ENCODE measurements at places on chromosomes 4 and X.

- no peaks in the 10 kb centered on the region for H3K27me3 ChIP-seq
- no peak overlapping the region for H3K27ac ChIP-seq
- no peaks in the 10 kb centered on the region for H3K36me3 ChIP-seq
- no peak overlapping the region for H3K4me3 ChIP-seq
Measured at GRCh38 chr4:176034499-176034898, 31.1 kb upstream of the WDR17 start.

DNA sequence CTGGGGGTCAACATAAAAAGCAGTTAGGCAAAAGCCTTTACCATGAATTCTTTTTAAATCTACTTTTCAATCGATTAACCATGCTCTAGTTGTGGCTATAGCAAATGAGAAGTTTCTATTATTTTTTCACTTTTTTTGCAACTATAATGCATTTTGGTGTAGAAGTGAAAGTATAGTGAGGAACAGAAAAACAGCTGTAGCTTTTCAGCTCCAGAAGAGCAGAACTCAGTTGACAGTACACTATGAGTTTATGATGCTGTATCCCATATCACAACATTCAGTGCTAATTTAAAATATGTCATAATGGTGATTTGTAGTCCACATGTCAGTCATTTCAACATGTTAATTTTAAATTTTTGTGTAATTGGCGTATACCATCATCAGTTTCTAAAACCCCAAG is 8.7 kb upstream of the MUC7 start:
- no peak for DNase-seq
- no peak overlapping the region for H3K4me3 ChIP-seq
- no peaks in the 10 kb centered on the region for H3K4me1 ChIP-seq
- no peak overlapping the region for H3K27ac ChIP-seq

DNA sequence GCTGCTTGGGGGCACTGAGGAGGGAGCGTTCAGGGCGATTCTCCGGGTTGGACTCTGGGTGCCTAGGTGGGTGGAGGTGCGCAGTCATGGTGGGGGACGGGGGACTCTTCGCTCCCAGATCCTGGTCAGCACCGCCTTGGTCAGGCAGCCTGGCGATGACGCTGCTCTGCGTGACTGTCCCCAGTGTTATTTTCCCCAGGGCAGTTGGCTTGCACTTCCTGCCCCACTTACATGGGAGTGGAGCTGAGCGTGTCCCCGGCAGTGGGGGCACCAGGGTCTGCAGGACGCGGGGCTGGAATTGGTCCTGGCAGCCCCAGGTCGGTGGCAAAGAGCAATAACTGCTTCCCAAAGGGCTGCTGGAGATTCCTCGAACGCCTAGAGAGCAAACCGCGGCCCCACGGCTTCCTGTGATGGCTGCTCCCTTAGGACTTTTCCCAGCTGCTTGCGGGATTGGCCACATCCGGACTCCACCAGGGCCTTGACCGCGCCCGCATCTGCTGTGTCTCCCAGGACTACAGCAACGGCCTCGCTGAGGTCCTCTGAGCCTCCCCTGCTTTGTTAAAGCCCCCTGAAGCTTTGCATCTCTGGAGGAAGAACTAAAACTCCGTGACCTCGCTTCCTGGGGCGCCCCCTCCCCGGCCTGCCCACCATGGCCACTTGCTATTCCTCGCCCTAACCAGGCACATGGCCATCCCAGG is 35.3 kb upstream of the GPR78 start:
- no peaks in the 10 kb centered on the region for H3K27me3 ChIP-seq
- H3K36me3 ChIP-seq, result no peaks in the 10 kb centered on the region

DNA sequence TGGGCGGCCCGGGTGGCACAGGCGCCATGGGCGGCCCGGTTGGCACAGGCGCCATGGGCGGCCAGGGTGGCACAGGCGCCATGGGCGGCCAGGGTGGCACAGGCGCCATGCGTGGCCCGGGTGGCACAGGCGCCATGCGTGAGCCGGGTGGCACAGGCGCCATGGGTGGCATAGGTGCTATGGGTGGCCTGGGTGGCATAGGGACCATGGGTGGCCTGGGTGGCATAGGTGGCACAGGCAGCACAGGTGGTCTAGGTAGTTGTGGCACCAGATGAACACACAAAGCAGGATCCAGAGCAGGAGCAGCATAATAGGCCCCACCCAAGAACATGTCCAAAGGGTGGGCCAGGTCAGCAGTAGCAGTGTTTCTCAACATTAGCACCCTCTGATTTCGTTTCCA is 4.3 kb downstream of the ESX1 start:
- H3K4me1 ChIP-seq, result no peaks in the 10 kb centered on the region
- no peaks in the 10 kb centered on the region for H3K27me3 ChIP-seq
- H3K36me3 ChIP-seq, result no peaks in the 10 kb centered on the region
- no peak for DNase-seq
- H3K27ac ChIP-seq, result no peak overlapping the region

DNA sequence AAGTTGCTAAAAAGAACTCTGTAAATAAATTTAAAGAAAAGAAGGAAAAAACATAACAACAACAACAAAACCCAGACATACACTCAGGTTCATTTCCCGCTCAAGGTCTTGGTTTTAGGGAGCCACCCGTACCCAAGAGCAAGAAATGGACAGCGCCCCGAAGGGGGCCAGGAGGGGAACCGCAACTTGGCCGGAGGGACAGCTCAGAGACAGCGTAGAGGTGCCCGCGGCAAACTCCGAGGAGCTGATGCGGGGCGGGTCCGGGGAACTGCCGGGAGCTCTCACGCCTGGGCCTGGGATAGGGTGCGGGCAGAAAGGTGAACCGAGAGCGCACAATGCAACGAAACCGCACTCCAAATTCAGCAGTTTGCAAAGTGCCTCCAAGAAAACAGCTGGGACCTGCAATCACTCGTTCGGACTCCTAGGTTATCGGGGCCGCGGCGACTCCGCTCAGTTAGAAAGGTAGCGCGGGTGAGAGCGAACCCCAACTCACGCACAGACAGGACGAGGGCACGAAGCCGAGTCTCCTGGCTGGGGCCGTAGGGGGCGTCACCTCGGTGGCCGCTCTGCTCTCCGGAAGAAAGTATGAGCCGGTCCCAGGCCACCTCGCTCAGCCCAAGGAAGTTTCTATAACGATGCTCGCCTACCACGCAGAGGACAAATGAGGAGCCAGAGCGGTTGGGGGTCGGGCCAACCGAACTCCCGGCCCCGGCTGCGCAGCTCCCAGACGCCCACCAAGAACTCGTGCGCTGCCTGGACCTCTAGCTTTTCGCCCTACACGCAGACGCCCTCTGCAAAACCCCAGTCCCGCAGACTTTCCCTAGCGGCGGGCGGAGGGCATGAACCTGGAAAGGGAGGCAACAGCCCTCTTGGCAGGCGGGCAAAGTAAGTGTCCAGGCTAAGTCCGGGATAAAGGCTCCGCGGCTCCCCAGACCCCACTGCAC is 1.4 kb downstream of the NDNF start:
- H3K27me3 ChIP-seq, result peaks cover 1% of the 10 kb centered on the region
- peak; percentile 63 for DNase-seq
- H3K4me3 ChIP-seq, result peak overlapping the region; percentile 52

DNA sequence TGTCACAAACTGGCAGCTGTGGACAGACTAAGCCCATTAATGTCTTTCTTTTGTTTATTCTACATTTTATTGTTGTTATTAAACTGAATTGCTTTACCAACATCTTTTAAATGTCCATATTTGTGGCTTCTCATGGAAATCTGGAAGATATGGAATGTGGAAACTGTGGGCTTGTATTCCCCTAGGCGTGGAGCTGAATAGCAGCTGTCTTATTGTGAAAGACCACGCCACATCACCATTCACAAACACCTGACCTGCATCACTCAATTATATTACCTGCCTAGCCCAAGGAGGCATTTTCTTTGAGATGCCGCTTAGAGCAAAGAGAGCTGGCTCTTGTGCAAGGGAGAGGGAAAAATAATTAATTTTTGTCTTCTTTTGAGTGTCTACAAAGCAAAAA is 96.9 kb upstream of the GPRIN3 start:
- no peaks in the 10 kb centered on the region for H3K4me1 ChIP-seq
- no peak overlapping the region for H3K27ac ChIP-seq
- H3K4me3 ChIP-seq, result no peak overlapping the region
- no peaks in the 10 kb centered on the region for H3K36me3 ChIP-seq

DNA sequence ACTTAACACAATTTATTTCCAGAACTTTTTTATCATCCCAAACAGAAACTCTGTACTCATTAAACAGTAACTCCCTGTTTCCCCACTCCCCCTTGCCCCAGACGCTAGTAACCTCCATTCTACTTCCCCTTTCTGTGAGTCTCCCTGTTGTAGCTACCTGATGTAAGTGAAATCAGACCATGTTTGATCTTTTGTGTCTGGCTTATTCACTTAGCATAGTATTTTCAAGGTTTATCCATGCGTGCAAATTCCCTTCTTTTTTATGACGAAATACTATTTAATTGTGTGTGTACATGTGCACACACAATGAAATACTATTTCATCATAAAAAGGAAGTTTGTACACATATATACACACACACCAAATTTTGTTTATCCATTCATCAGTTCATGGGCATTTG is 5.2 kb downstream of the PKD2 start:
- no peak overlapping the region for H3K27ac ChIP-seq
- no peak overlapping the region for H3K4me3 ChIP-seq
- no peaks in the 10 kb centered on the region for H3K36me3 ChIP-seq
- DNase-seq, result no peak
- no peaks in the 10 kb centered on the region for H3K27me3 ChIP-seq
- H3K4me1 ChIP-seq, result no peaks in the 10 kb centered on the region

DNA sequence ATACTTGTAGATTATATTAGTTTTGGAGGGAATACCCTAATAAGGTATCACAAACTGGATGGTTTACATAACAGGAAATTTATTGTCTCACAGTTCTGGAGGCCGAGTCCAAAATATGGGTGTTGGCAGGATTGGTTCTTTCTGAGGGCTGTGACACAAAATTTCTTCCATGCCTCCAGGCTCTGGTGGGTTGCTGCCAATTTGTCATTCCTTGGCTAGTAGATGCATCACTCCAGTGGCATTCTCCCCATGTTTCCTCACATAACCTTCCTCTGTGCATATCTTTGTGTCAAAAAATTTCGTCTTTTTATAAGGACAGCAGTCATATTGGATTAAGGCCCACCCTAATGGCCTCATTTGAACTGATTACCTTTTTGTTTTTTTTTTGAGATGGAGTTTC is 49.3 kb downstream of the APELA start:
- no peaks in the 10 kb centered on the region for H3K36me3 ChIP-seq
- H3K4me3 ChIP-seq, result no peak overlapping the region
- no peaks in the 10 kb centered on the region for H3K4me1 ChIP-seq
- no peak for DNase-seq

Data from Caco-2 (cell line).